Cerebellar cortex (tissue), 1 donor: ENCODE measurements at places on chromosomes 5 and 9.
A peak's percentile ranks its signal among the peaks of the same experiment; 100 is the strongest.

DNA sequence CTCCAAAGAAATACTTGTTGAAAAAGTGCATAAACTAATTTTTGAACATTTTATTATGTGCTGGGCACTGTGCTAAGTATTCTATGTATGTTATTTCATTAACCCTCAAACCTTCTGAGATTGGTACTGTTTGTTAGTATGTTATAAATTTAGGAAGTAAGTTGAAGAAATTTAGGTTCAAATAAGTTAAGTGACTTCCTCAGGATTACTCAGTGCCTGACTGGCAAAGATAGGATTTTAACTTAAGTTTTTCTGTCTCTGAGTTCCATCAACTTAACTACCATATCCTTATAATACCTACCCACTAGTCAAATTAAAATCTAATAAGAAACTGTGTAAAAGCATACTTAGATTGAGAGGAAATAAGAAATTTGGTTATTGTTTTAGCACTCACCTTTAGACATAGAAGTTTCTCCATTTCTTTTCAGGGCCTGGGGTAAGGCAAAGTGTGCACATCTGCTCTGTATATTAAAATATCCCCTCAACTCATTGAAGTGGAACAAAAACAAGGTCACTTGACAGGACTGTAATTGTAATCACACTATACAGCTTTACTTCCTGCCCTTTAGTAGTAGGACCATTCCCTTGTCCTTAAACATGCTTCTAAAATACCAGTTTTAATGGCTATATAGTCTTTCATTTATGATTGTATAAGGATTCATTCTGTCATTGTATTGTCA is 15.2 kb downstream of the TGFBR1 start:
- no peak for DNase-seq

DNA sequence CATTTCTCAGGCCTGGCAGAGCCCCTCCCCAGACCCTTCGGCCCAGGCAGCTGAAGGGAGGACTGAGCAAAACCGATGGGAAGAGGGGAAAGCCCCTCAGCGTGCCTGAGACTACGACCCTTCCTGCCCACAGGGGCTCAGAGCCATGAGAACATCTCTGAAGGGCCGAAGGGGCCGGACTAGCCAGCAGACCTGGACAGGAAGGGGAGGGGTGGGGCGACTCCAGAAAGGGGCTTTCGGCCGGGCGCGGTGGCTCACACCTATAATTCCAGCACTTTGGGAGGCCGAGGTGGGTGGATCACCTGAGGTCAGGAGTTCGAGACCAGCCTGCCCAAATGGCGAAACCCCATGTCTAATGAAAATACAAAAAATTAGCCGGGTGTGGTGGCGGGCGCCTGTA is 85.8 kb upstream of the PHYKPL start:
- no peak for DNase-seq

DNA sequence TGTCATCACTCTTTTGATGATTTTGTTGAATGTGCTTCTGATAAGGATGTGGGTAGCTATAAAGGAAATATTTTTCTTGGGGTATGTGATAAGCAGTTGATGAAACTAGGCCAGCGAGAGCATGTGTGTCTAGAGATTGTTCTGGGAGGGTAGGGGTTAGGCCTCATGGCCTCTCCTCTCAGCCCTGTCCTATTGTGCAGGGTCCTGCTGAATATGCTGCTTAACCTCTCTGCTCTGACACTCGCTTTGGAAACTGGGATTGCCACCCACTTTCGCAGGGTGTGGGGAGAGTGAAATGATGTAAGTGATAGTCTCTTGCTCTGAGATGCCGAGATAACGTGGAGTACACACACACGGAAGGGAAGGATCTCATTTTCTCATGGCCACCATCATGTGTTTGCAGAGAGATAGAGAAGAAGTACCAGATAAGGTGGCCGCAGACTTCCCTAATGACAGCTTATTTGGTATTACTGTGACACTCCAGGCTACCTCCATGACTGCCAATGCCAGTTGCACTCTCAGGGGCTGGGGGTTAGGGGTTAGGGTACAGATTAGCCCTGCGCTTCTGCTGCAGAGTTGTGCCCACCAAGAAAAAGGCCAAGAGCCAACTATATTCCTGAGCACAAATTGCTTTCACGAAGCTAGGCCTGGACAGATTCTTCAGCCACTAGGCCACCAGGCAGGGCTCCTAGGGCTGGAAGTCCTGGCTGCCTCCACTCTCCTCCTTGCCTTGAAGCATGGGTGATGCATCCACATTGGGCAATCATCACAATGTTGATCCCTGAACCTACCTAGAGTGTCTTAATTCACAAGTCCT is 25.2 kb upstream of the TNFAIP8 start:
- no peak for DNase-seq

- no peak for DNase-seq
Observed at GRCh38 chr9:26650325-26650724, 242.3 kb downstream of the CAAP1 start.

DNA sequence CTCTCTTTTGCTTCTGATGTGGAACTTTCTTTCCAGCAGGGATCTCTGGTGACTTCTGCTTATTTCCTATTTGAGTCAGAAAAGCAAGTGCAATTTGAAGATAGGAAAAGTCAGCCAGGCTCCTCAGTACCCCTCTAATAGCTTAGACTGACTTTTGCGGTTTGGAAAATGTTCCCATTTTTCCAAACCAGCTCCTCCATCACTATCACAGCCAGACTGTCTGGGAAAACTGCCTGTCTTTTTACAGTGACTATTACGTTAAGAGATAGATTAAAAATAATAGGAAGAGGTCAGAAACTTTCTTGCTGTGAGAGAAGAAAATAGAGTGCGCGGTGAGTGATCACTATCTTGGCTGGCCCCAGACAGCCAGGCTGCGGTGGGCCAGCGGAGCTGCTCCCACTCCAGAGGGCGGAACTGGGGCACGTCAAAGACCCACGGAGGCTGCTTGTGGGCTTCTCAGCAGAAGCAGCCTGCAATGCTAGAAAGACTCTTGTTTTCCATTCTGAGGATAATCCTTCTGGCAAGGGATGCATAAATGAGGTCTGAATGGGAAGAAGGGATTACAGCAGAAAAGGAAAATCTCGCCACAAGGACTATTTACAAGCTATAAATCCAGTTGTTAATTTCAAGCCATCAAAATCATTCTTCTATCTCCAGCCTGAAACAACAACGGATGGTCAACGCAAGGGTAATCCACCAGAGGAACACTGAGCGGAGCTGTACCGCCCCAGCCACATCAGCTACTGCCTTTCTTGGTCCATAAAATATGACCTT is 151.0 kb upstream of the MSX2 start:
- no peak for DNase-seq

DNA sequence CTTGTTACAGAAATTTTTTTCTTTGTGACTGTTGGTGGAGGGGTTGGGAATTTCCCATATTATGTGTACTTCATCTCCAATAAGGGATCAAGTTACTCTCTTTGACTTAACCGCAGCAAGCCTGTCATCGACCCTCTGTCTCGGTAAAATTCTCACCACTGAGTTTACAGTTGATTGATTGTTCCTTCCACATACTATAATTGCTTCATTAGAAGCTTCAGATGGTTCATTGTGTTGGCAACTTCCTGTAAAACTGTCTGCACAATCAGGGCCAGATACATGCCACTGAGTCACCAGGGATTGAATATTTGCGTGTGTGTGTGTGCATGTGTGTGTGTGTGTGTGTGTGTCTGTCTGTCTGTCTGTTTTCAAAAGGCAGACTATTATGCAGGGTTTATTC is 176.6 kb downstream of the ZNF462 start:
- no peak for DNase-seq

DNA sequence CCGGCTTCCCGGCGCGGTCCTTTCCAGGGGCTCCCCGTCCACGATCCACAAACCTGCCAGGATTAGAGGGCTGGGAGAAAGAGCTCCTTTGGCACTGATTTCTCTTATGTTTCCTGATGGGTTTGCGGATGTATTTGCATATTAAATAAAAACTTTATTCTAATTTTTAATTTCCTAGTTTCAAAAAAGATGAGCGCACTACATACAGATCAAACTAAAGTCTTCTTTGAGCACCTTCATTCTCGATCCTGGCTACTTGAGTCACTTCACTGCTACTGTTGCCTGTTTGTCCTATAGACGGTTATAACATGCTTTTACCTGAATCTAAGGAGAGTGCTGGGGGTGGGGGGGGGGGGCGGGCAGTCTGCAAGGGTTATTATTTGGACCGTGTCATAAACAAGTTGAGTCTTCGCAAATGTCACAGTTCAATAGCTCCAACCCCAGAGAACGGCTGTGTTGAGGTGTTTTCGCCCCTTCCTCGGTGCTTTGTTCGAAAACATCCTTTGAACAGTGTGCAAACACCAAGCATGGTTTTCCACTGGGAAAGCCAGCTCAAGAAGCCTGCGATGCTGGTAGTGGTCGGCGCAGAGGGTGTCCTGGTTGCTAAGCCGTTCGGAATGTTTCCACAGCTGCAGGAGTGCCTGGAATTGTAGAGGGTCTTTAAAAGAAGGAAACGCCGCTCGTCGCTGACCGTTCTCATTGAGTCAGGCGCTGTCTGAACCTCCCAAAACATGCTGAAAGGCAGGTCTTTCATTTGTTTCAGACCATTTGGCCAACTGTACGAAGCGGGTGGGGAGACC is 1.1 kb upstream of the STK10 start:
- DNase-seq, result peak; percentile 61

DNA sequence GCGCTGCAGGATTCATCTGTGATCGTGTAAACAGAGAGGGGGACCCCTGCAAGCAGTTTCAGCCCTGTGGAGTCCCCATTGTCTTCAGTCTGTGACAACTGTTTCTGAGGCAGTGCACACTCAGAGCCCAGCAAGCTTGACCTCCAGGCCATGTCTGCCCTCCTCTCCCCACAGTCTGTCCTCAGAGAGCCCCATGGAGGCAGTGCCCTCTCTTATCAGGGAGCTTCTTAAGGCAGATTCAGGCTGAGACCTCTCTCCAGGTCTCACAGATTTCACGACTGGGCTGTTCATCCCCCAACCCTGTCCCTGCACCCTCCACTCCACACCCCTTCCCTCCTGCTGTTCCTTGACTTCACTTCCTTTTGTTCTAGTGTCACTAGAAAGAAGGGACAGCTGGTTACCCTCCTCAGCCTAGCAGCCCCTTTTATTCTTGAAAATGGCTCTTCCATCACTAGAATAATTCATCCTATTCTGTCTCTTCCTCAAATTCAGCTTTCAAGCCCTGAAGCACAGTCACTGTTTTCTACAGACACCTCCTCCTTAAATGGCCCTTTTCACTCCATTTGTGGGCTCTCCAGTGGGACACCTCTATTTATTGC is 218.4 kb downstream of the MED10 start:
- no peak for DNase-seq

DNA sequence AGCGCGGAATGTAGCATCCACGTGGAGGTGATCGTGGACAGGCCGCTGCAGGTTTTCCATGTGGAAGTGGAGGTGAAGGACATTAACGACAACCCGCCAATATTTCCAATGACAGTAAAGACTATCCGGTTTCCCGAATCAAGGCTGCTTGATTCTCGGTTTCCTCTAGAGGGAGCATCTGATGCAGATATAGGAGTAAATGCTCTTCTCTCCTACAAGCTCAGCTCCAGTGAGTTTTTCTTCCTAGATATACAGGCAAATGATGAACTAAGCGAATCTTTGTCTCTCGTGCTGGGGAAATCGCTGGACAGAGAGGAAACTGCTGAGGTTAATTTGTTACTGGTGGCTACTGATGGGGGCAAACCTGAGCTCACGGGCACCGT is 598 bp downstream of the PCDHA2 start:
- DNase-seq, result no peak

GRCh38 chr5:45262061-45262590 is 434.1 kb downstream of the HCN1 start:
- no peak for DNase-seq

GRCh38 chr9:114174876-114175771 is 19.8 kb downstream of the COL27A1 start:
- no peak for DNase-seq

- no peak for DNase-seq
Observed at GRCh38 chr9:110255034-110255462, 1.3 kb downstream of the TXN start.

GRCh38 chr5:38940230-38940858 is 94.5 kb downstream of the OSMR start:
- DNase-seq, result no peak

- no peak for DNase-seq
Observed at GRCh38 chr9:131122158-131122557, 3.2 kb upstream of the NUP214 start.

- no peak for DNase-seq
Observed at GRCh38 chr5:136388474-136388873, 23.1 kb upstream of the TRPC7 start.

GRCh38 chr5:16179511-16179935 is at the start of gene MARCHF11:
MARCHF11 (minus strand) TSS chr5:16179791; CDS start chr5:16179575, 216 bp downstream.
- DNase-seq, result no peak

GRCh38 chr9:29245351-29245750 is 1672.1 kb upstream of the C9orf72 start:
- no peak for DNase-seq

- no peak for DNase-seq
Observed at GRCh38 chr9:35981699-35982098, 23.7 kb upstream of the OR2S2 start.
